ENCODE measurements at places on chromosomes 3 and 15.

- no peak for DNase-seq
Observed at GRCh38 chr3:177629276-177629675, 432.0 kb upstream of the TBL1XR1 start.

GRCh38 chr15:89728254-89728653 lies 22.8 kb downstream of the MESP1 start:
- no peak for DNase-seq

- no peak for DNase-seq
Observed at GRCh38 chr15:23606226-23606625, 40.8 kb downstream of the MKRN3 start.

GRCh38 chr15:85426481-85426880 lies 46.1 kb downstream of the AKAP13 start:
- no peak for DNase-seq

GRCh38 chr15:51424780-51425179 lies 83.3 kb downstream of the GLDN start:
- DNase-seq: no peak

DNA sequence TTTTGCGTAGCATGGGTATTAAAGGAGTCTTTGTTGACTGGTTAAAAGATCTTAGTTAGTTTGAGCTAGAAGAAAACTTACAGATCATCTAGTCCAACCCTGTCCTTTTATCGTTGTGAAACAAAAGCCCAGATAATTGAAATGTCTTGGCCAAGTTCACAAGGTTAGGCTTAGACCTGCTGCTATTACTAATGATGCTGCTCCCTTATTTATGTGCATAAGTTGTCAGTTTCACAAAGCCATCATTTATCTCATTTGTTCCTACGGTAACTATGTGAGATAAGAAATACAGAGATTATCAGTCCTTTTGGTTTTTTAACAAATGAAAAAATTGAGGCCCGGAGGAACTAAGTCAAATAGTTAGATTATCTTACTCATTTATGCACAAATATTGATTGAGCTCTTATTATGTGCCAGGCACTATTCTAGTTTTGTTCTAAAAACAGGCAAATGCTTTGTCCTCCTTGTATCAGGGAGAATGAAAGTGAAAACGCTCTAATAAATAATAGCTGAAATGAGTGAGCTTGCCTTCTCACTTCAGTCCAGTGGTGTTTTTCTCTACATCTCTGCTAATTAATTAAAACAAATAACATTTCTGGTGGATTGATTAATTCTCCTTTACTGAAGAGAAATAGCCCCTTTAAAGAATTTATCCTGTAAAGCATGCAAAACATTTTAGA lies 49.1 kb upstream of the TPRG1 start:
- DNase-seq: no peak

DNA sequence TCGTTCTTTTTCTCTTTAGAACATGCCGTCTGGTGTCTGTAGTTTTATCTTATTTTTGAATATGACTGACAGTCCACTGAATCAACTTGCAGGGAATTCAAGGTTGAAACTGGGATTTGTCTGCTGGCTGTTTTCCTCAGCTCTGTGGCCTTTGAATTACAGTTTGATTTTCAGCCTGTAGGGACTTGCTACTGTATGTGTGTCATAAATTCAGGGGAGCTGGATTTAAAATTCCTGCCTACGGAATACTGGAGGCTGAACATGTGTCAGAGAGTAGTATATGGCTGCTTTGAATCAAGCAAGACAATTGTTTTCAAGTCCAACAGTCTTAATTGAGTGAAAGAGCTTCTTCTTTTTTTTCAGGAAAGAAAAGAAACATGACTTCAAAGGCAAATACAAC lies 33.9 kb downstream of the RARB start:
- no peak for DNase-seq

DNA sequence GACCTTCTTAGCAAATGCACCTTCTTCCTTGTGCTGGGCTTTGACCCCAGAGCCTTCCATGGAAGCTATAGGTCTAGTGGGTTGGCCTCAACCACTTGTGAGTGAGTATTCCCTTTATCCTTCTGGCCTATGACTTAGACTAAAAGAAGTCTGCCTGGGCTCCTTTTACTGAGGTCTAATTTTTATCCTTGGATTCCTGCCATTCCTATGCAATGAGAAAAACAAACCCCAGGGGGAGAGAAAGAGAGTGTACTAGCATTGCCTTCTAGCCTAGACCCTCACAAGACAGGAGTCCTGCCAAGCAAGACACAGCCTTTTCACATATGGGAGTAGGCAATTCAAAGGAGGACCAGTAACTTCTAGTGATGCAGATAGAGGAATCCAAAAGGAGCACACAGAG lies 155.4 kb downstream of the PPM1L start:
- DNase-seq: no peak

DNA sequence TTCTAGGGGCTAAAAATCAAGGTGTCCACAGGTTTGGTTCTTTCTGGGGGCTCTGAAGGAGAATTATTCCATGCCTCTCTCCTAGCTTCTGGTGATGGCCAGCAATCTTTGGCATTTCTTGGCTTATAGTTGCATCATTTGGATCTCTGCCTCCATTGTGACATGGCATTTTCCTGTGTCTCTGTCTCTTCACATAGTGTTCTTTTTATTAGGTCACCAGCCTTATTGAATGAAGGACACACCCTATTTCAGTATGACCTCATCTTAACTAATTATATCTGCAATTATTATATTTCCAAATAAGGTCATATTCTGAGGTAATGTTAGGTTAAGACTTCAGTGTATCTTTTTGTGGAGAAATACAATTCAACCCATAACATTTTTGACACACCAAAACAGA lies 3.2 kb upstream of the GBE1 start:
- DNase-seq: no peak

GRCh38 chr3:193731656-193732055 lies 138.6 kb downstream of the OPA1 start:
- DNase-seq: no peak

GRCh38 chr3:119637679-119638477 lies 22.5 kb downstream of the POPDC2 start:
- DNase-seq: no peak

GRCh38 chr3:89571298-89571697 lies 463.9 kb downstream of the EPHA3 start:
- no peak for DNase-seq

DNA sequence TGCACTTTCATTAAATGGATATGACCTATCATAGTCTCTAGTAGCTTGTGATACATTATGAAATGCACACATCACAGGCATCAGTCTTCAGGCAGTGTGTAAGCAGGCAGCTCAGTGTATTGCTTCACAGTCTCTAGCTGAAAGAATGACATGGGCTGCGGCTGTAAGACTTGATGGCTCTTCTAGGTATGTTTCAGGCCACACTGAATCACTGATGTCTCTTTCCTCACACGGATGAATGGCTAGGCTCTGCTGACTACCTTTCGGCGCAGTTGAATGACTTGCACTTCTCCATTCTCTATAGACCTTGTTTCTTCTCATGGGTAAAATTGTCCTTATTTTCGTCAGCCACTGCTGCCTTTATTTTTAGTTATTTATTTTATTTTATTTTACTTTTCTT lies 15.4 kb downstream of the APH1B start:
- DNase-seq: no peak

DNA sequence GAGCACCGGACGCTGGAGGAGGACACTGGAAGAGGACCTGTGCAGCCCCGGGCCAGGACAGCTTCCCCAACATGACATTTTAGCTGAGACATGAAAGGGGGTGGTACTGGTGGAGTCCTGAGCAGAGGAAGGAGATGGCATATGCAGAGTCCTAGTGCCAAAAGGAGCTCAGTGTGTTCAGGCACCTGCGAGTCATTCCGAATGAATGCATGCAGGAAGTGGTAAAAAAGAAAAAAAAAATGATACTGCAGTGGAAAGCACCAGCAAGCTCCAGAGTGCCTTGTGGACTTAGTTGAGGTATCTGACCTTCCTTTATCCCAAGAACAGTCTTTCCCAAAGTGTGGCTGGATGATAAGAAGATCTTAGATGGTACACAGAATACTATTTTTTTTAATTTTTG lies 6.6 kb upstream of the ZNF148 start:
- DNase-seq: no peak

- no peak for DNase-seq
Observed at GRCh38 chr15:95377258-95377852, 953.1 kb upstream of the NR2F2 start.

- no peak for DNase-seq
Observed at GRCh38 chr3:41629986-41630385, 331.9 kb downstream of the ULK4 start.

GRCh38 chr3:160725338-160725737 lies 30.7 kb upstream of the PPM1L start:
- DNase-seq: no peak

DNA sequence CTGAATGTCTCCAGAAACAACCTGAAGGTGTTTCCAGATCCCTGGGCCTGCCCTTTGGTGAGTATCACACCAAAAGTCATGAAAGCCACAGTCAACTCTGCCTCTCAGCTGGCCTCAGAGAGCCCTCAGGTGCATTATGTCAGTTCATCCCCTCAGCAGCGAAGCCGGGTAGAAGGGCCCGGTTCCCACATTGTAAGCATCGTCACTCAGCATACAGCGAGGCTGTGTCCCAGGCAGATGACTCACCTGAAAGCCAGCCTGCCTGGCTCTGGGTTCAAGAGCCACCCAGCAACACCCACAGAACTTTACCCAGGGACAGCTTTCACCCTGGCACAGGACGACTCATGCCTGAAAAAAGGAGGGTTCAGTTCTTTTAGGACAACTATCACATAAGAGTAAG lies 91.6 kb downstream of the LRRK1 start:
- no peak for DNase-seq

- no peak for DNase-seq
Observed at GRCh38 chr3:24545887-24546286, 51.2 kb upstream of the THRB start.

GRCh38 chr3:107962946-107963345 lies 127.9 kb downstream of the CD47 start:
- no peak for DNase-seq

DNA sequence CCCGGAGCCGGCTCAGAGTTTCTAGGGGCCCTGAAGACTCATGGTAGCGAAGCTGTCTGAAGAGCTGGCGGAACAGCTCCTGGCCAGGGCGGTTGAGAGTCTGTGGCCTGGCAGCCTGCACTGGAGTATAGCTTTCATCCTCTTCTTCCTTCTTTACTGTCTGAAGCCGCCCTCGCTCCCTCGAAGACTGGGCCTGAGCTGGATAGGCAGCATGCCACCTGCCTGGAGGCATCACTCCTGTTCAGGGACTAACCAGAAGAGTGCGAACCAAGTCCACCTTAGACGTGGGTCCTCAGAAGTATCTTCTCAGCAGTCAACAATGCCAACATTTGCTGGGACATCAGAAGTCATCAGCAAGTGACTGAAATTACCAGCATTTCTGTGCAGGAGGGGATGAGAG lies 22.2 kb downstream of the ZNF445 start:
- no peak for DNase-seq

- no peak for DNase-seq
Observed at GRCh38 chr3:9340472-9340902, 22.4 kb upstream of the THUMPD3 start.

GRCh38 chr15:74724570-74725224 lies 631 bp downstream of the CYP1A1 start:
- no peak for DNase-seq

GRCh38 chr15:42843699-42844098 lies 76.9 kb downstream of the TTBK2 start:
- no peak for DNase-seq

DNA sequence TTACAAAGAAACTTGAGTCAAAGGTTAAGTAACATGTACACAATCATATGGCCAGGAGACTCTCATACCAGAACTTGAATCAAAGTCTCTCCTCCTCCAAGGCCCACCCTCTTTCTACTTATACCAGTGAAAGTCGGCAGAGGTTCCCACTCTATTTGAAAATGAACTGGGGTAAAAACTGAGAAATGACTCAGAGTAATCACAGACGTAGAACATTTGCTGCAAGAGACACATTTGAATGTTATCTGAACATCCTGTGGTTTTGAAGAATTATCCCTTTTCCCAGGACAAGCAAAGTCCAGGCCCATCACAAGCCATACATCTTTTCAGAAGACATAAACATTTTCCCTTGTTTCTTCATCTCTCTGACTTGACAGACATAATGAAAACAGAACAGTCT lies 55.8 kb downstream of the SHOX2 start:
- DNase-seq: no peak

DNA sequence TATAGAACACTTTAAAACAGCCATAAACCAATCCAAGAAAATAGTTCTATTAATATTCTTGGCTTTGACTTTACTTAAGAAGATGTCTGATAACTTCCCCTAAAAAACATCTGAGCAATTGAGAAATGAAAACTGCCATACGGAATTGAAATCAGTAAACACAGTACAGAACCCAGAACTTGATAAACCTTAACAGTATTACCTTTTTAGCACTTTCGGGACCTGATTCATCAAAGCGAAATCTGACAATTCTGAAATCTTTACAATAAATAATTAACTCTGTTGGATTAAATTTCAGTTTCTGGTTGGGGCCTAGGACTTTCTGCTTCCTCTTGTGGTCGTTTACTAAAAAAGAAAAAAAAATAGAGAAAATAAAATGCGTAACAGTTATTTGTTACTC lies 17.3 kb downstream of the MTMR10 start:
- no peak for DNase-seq

GRCh38 chr3:183533412-183534132 lies 21.9 kb downstream of the KLHL6 start:
- no peak for DNase-seq

GRCh38 chr3:177396733-177397132 lies 199.5 kb upstream of the TBL1XR1 start:
- no peak for DNase-seq

DNA sequence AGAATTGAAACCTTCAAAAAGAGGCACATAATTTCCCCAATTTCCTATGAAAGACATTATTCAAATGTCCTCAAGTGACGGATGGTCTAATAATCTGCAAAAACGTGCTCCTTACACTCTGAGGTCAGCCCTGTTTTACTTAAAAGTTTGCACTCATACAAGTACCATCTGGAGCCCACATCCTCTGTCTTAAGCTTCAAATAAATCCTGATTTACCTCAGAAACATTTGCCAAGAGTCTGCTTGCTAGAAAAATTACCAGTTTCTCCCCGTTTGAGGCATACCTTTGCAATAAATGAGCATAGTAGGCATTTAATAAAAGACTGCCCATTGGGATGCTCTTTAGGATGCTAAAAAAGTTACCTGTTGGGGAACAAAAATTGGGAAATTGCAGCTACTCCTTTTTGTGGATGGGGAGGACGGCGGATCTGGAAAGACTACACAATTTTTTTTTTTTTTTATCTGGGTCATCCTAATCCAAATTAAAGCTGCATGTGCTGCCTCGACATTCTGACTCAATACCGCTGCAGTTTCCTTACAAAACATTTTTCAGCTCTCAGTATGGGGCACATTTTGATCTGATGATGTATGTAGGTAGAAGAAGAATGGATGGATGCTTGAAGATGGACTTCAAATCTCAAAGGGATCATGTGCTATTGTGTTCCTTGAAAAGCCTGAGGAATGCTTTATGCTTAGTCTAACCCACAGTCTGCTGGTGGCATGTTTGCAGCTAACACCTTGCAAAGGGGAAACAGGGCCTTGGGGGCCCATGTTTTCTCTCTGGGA lies 233.7 kb upstream of the ADAMTS9 start:
- no peak for DNase-seq
